Mesenteric fat pad (tissue), 1 donor: ENCODE measurements at places on chromosomes 6 and 20. TPM values are rescaled to one million over a fixed set of nuclear protein-coding genes. Genes with fewer than 3 reads are reported as not detected.

DNA sequence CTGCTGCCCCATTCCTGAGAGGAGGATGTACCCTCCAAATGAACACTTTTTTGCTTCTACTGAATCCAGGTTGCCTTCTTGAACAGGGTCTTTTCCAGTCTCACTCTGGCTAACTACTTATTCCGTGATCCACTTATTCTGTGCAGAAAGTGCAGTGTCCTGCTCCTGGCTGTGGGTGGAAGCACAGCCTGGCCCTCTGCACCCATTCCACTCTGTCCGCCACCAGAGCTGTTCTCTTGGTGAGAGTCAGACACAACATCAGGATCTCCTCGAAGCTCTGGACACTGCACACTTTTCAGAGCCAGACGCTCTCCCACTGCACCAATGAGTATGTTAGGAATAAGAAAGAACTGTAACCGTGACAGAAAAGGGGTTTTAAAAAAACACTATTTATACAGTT is 174.2 kb downstream of the MCHR2 start:
- DNase-seq = no peak

The CPNE5 gene
- 2.8 TPM for total RNA-seq

DNA sequence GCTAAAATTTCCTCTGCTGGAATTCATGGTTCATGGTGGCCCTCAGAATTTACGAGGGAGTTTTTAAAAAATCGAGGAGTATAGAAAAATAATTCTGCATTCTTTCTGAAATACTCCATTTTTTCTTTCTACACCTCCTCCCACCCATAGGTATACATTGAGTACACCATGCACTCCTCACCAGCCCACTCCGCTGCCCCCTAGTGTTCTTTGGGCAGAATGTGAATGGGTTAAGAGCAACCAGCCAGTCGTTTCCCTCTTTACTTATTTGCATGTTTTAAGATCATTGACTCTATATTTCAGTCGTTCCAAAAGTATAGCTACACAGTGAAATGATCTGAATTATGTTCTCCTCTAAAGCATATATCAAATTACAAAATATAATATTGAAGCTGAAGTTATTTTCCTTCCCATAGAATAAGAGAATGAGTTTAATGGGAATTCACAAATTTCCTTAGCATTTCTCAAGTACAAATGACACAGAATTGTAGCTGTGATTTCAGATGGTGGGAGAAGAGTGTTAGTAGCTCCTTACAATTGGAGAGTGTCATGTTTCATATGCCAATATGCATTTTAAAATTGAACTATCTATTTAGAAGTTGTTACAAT is 977.7 kb upstream of the SLC35B3 start:
- no peak for DNase-seq

- DNase-seq = no peak
These were observed 429.4 kb downstream of the TFAP2A start for GRCh38 chr6:9985481-9985880.

DNA sequence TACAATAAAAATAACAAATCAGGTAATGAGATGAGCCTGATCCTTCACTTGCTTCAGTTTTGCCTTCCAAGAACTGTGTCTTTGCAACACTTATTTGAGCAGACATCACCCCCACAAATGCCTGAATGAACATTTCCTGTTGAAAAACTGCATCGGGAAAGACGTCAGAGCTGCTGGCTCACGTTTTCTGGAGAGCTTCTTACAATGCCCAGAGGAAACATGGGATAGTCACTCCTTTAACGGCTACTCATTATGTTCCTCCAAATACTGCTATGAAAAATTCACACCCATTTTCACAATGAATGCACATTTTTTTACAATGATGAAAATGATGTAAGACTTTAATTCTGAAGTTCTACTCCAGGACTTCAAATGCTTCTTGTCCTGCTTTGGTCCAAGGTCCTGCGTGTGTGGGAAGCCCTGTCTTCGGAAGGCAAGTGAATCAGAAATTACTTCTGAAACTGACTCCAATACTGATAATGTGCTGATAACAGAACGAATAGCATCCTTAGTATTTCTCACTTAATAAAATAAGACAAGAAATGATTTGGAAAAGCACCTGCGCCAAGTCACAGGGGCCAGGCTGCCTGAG is 238.0 kb downstream of the ANKRD60 start:
- no peak for DNase-seq
